ENCODE measurements at places on chromosomes 6 and 20. TPM values are rescaled to one million over a fixed set of nuclear protein-coding genes. Genes with fewer than 3 reads are reported as not detected.

The SNX21 gene
- 26.6 TPM for total RNA-seq

The NKX2-2 gene
- not detected for total RNA-seq

The IL17F gene
- not detected for total RNA-seq

The CUL7 gene
- 27.1 TPM for total RNA-seq

The MYH7B gene
- total RNA-seq, result 19.3 TPM

The RIPPLY2 gene
- total RNA-seq, result 1.6 TPM

The KHDC1 gene
- total RNA-seq, result 2.6 TPM

The MAP7 gene
- under 0.01 TPM for total RNA-seq

The SEL1L2 gene
- total RNA-seq, result not detected

The TAAR5 gene
- total RNA-seq, result not detected

The B3GALT4 gene
- total RNA-seq, result 2.1 TPM

The SLC35F1 gene
- 3.1 TPM for total RNA-seq

The HRH3 gene
- 0.52 TPM for total RNA-seq

The HINT3 gene
- total RNA-seq, result 18.8 TPM

The NKAPL gene
- 0.52 TPM for total RNA-seq

The CCDC170 gene
- total RNA-seq, result 1.0 TPM
